ENCODE measurements at places on chromosomes 11 and 22.

GRCh38 chr22:21076912-21077625 lies 31.3 kb downstream of the LRRC74B start:
- no peak for DNase-seq

- no peak for DNase-seq
Observed at GRCh38 chr11:26764825-26765224, 43.0 kb upstream of the SLC5A12 start.

GRCh38 chr11:65607614-65608426 lies 6.2 kb downstream of the MAP3K11 start:
- no peak for DNase-seq

GRCh38 chr22:35541254-35541748 lies 670 bp downstream of the RASD2 start:
- DNase-seq, result no peak

DNA sequence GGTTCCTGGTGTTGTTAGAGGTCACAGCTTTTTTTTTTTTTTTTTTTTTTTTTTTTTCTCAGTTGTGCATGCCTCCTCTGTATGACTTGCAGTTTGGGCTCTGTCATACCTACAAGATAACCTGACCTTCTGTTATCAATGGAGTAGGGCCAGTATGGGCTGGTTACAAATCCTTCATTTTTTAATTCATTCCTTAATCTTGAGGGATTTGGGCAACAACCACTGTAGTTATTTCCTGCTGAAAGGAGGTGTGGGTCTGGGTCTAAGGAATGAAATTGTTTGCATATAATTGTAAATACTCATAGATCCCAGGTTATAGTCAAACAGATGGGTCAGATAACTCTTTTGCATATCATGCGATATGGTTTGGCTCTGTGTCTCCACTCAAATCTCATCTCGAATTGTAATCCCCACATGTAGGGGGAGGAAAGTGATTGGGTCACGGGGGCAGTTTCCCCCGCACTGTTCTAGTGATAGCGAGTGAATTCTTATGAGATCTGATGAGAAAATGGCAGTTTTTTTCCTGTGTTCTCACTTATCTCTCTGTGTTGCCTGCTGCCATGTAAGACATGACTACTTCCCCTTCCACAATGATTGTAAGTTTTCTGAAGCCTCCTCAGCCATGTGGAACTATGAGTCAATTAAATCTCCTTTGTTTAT lies 14.1 kb upstream of the GLYAT start:
- DNase-seq, result no peak
